Suppressor macrophage treated with lipopolysaccharide for 4 hours (primary cell): ENCODE measurements at places on chromosomes 12 and 14.

DNA sequence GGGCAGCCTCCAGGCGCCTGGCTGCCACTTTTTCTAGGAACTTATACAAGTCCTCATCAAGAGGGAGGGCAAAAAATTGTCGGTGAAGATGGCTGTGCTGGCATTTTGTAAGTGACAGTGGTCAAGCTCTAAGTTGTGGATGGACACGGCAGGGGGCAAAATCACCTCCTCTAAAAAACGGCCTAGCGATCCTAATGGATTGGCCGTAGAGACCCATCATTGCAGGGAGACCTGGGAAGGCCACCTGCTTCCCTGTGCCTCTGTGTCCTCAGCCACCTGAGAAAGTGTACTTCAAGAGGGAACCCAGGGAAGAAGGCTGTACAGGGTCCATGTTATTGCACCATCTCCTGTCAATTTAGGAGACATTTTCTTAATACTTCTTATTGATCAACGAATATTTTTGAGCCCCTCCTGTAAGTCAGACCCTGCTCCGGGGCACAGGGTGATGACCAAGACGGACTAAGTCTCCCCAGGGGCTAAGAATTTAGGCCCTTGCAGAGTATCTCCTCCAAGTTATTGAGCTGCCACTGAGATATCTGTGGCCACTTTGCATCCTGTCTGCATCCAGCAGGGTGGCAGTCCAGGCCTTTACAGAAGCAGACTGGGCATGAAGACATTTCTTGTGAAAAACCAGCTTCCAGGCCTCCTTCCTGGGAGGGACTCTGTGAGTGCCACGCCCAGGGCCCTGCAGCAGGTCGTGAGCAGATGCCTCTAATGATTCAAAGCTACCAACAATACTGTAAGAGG is 40.5 kb downstream of the PSMA6 start:
- DNase-seq: peak; percentile 85

DNA sequence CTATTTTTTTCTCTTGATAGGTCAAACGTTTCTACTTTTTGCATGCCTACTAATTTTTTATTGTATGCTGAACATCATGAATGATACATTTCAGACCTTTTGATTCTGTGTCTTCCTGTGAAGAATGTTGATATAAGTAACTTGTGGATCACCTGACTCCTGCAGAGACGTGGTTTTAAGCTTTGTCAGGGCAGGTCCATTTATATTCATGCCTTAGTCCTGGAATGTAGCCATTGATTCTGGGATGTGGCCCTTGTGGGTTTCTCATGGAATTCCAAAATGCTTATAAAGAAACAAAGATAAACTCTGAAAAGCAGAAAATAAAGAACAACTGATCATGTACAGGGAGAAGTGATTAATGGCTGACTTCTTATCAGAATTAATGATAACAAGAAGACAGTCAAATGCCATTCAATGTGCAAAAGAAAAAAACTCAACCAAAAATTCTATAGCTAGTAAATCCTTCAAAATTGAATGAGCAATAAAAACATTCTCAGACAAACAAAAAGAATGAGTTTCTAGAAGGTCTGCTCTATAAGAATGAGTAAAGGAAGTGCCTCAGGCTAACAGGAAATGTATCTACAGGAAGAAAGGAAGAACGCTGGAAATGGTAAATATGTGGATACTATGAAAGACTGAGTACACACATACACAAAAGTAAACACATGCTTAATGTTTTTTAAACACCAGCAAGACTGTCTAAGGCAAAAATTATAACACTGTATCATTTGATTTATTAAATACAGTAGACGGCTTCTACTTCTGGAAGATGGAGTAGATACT is 284.8 kb upstream of the DIO3 start:
- DNase-seq: no peak

DNA sequence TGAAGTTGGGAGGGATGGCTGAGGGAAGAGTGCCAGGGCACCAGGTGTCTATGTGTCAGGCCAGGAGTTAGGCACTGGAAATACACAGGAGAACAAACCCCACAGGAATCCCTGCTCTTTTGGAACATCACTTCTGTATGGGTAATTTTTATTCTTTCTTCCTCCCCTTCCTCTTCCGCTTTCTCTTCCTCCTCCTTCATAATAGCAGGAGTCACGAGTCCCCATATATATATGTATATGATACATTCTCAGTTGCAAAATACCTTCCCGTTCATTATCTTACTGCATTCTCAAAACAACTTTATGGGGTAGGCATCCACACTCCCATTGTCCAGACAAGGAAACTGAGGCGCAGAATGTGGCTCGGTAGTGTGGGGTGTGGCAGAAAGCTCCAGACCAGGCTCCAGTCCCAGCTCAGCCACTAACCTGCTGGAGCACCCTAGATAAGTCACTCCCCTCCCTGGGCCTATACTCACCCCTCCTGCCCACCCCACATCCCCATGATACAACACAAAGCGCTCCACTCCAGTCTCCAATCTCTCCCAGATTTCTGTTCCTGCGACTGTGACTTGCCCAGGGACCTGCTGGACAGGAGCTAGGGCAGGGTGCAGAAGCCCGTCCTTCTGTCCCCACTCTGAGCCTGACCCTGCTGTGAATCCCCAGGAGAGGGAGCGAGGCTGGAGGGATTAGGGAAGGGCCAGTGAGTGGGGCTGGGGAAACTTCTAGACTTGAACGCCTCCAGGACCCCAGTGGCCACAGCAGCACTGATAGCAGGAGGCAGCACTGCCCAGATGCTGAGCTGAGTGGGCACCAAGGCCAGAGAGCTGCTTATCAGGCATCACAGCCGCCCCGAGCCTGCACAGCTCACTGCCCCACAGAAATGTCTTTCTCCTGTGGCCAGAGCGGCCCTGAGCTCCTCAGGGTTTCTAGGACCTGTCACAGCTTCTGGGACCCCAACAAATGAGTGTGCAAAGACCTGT is 1.4 kb upstream of the AQP2 start:
- peak; percentile 79 for DNase-seq

DNA sequence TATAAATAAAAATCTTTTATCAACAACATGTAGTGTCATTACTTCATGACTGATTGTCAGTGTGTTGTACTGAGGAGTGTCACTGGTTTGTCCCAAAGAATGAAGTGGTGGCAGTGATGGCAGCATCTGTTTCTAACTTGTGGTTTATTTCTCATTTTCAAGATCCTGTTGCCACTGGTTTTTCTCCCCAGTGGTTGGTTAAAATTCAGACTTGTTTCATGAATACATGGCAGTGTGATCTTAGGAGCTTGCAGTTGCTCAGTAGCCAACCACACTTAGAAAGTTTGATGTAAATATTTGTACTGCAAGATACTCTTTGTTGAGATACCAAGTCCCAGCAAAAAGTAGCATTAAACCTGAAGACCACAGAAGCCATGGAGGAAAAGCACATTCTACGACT is 69.8 kb downstream of the PLEKHA5 start:
- no peak for DNase-seq

DNA sequence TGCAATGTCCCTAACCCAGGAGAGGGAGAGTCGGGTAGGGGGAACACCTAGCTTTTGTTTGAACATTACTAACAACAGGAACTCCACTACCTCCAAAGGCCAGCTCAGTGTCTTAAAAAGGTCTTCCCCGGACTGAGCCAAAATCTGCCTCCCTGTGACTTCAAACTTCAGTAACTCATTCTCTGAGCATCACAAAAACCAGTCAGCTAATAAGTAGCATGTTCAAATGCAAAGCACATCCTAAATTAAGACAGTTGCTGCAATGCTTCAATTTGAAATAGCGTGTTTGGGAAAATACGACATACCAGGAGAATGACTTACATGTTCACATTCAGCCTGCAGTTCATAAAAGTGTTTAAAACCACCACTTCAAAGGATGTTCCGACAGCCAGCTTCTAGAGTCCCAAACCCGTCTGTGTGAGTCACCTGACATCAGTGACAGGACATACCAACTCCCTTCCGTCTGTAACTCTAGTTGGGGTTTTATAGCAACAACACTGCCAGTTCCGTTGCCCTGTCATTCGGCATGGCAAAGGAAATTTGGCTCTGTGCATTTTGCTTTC is 13.0 kb downstream of the ZFP36L1 start:
- DNase-seq: no peak

DNA sequence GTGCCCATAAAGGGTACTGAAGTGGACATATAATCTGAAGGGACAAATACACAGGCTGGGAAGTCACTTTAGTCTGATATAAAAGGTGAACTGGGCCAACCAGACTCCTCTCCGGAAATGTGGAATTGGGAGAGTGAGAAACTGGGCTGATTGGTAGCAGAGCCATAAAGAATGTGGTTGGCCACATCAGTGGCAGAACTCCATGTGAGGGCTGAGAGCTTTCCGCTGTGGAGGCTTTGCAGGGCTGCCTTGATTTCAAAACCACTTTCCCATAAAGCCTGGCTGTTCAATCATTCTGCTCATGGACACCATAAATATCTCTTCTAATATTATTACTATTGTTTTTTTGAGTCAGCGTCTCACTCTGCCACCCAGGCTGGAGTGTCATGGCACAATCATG is 220.3 kb downstream of the MON2 start:
- no peak for DNase-seq

DNA sequence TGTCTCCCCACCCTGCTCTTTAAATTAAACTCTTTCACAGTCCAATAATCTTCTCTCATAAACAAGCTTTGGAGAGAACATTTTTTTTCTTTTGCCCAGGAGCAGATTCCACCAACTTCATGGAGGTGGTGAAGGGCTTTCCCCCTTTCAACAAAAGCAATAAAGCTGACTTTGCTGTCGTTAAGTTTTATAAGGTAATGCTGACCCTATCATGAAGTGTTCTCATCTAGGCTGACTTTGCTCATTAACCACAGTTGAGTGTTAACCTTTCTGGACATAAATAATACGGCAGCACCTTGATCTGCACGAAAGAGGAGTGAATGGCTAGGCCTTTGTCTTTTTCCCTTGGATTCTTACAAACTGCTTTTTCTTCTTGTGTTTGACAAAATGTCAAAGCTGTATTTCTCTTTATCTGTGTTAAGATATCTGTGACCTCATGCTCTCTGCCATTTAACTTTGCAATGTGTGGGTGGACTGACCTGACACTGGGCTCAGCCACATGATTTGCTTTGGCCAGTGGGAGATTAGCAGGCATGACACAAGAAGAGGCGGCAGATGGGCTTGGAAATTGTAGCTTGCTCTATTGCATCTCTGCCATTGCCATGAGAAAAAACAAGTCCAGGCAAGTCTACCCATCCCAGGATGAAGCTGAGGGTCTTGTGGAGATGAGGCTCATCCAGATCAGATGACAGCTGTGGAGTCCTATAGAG is 470.9 kb upstream of the CCDC196 start:
- DNase-seq: no peak

GRCh38 chr14:101058571-101058970 is 155.0 kb upstream of the RTL1 start:
- no peak for DNase-seq

DNA sequence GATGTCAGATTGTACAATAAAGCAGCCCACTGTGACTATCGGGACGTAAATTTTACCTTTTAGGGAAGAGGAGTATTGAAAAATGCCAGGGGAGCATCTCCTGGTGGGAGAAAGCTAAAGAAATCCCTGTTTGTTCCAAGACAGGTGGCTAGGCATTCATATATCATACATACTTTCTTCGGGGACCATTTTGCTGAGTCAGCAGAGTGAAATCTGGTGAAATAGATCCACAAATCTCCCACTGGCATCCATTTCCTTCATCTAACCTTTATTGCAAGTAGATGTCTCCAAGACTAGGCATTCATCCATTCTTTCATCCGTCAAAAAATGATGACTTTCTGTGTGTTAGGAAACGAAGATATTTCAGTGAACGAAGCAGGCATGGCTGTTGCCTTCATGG is 107.1 kb downstream of the BMP4 start:
- DNase-seq: no peak

- DNase-seq: no peak
Measured at GRCh38 chr14:21055432-21056117, 2.0 kb upstream of the RNASE8 start.

DNA sequence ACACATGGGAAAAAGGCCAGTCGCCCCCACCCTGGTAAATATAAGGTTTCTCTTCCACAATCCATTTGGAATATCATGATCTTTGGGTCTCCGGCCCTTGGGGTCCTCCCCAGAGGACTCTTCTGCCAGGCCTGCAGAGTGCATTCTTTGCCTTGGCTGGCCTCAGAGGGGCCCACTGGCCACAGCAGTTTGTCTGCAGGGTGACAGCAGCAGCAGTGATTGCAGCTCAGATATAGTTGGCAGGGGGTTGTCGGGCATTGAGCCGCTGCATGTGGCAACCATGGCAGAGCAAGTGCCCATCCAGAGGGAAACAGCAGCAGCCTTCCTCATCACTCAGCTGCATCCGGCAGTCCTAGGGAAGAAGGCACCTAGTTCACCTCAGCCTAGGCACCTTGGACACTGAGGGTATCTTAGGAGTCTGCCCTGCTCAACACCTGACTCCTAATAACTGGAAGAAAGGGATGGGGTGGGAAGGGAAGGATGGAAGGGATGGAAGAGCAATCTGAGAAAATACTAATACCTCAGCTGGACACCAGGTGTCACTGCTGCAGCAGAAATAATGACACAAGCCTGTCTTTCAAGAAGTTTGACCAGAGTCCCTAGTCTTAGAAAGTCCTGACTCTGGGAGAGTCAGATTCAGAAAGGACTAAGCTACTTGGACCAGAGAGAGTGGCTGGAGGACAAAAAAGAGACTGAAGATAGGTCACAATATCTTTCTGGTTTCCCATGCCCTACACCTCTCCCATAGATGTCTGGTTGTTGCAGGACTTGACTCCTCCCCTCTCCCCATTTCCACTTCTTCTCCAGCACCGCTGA is 8.9 kb downstream of the AJUBA start:
- peak; percentile 67 for DNase-seq

GRCh38 chr12:27244689-27245488 is 803 bp downstream of the STK38L start:
- peak; percentile 30 for DNase-seq

DNA sequence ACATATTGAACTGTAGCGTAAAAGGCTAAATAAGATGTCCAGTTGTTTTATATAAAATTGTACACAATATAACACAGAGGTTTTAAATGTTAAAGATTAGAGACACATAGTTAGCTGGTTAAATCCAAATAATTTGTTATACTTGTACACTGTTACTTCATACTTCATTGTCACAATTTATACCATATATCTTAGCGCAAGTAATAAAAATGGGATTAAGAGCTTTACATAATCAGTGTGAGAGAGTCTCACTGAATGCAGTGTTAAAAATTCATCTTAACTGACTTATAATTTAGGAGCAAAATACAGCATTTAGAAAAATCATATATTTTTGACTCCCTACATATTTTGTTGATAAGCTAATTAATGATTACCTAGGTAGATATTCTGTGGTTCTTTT is 36.1 kb downstream of the LRFN5 start:
- DNase-seq: no peak

DNA sequence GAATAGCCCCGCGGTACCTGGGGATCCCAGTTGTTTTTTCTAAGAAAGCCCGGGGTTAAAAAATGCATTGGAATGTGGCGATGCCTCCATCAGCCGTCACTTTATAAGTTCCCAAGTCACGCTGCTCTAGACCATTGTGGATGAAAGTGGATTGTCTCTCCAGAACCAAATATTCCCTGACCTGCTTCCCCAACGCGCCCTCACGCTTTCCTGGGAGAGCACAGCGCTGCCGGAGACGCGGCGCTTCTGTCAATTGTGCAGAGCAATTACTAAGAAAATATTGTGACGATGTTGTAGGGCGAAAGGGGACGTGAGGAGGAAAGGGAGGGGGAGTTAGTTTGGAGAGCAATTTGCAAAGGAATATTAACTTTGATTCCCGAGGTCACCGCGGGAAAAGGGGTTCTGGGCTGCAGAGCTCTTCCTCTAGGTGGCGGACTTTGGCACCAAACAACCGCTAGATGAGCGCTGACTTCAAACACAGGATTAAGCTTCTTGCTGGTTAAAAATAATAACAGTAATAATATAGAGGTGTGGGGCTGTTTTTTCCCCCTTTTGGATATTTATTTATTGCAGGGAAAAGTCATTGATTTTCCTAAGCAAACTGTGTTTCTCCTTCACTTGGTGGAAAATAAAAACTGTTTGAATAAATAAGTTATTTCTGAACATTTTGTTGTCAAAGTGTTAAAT is 9.6 kb upstream of the FOXG1 start:
- peak; percentile 23 for DNase-seq
